ENCODE measurements at places on chromosomes 7 and 10.

DNA sequence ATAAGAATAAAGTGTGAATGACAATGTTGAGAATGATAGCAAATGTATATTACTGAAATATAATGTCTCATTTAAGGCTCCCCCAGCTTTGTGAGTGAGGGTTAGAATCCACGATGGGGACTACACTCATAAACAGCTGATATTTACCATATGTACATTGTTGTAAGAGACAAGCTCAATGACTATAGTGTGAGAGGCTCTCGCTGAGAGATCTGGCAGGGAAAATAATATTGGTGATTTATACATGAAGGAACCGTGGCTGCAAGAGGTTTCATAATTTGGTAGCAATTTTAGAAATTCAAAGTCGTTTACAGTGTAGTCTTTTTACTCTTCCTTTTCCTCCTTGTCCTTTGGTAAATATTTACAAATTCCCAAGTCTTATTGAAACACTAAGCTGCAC, 342.2 kb upstream of the AKR1E2 start:
- H3K36me3 ChIP-seq: no peaks in the 10 kb centered on the region
- H3K4me3 ChIP-seq: no peak overlapping the region
- no peak overlapping the region for H3K27ac ChIP-seq
- no peak for DNase-seq
- no peaks in the 10 kb centered on the region for H3K27me3 ChIP-seq

DNA sequence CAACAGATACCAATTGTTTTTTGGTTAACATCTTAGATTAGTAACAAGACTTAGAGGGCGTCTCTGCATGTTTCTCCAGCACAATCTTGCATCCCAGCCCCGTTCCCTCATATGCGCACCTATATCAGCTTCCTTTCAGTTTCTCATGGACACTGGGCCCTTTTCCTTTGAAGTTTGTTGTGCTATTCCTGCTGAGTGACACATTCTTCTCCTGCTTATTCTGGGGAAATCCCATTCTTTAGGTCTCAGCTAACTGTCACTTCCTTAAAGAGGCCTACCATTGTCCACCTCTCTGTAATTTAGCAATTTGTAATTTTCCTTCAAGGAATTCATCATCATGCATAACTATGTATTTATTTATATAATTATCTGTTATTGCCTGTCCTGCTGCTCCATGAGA, 110.3 kb upstream of the STEAP1B start:
- no peak overlapping the region for H3K27ac ChIP-seq
- H3K4me1 ChIP-seq: no peaks in the 10 kb centered on the region
- H3K27me3 ChIP-seq: peaks cover 3% of the 10 kb centered on the region
- no peak for DNase-seq

- H3K27me3 ChIP-seq: no peaks in the 10 kb centered on the region
- H3K27ac ChIP-seq: no peak overlapping the region
- H3K4me3 ChIP-seq: no peak overlapping the region
- DNase-seq: no peak
Measured at GRCh38 chr10:43854007-43854406, 205.3 kb upstream of the ZNF32 start.

DNA sequence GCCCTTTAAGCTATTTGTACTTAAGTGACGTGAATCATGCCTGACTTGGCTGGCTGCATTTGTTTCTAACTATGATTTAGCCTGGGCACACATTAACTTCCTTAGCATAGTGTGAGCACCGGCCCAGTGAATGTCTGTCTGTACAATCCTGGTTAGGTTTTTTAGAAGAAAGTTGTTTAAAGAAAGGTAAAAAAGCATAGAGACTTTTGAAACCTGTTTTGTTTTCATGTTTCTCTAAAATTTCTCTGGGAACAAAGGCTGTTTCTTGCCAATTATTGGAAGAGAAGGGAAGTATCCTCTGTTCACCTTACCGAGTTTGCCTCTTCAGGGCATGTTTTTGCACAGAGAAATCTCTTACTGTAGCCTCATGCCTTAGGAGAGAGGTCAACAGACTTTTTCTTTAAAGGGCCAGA, 42.9 kb upstream of the MET start:
- H3K4me1 ChIP-seq: no peaks in the 10 kb centered on the region
- no peaks in the 10 kb centered on the region for H3K36me3 ChIP-seq
- H3K27me3 ChIP-seq: no peaks in the 10 kb centered on the region
- peak overlapping the region; percentile 80 for H3K27ac ChIP-seq
- H3K4me3 ChIP-seq: no peak overlapping the region

GRCh38 chr10:12539350-12540164, 190.2 kb downstream of the CAMK1D start:
- peaks cover 5% of the 10 kb centered on the region for H3K4me1 ChIP-seq
- no peak for DNase-seq
- H3K4me3 ChIP-seq: no peak overlapping the region
- no peaks in the 10 kb centered on the region for H3K27me3 ChIP-seq
- no peaks in the 10 kb centered on the region for H3K36me3 ChIP-seq

DNA sequence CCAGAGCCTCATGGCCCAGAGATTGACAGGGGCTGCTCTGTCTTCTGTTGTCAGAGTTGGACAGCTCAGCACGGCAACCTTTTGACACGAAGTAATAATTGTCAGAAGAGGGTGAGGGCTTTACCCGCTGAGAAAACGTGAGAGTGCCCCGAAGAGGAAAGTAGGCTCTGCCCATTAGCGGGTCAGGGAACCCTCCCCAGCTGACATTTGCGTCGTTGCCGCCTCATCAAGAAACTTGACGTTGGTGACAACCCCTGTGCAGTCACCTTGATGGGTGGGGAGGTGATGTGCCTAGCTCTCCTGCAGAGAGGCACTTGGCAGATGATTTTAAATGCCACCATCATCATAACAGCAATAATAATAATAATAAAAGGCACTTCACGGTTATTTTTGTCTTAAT, 202.1 kb downstream of the USP6NL start:
- peaks cover 2% of the 10 kb centered on the region for H3K4me1 ChIP-seq
- H3K27ac ChIP-seq: no peak overlapping the region
- no peaks in the 10 kb centered on the region for H3K36me3 ChIP-seq

DNA sequence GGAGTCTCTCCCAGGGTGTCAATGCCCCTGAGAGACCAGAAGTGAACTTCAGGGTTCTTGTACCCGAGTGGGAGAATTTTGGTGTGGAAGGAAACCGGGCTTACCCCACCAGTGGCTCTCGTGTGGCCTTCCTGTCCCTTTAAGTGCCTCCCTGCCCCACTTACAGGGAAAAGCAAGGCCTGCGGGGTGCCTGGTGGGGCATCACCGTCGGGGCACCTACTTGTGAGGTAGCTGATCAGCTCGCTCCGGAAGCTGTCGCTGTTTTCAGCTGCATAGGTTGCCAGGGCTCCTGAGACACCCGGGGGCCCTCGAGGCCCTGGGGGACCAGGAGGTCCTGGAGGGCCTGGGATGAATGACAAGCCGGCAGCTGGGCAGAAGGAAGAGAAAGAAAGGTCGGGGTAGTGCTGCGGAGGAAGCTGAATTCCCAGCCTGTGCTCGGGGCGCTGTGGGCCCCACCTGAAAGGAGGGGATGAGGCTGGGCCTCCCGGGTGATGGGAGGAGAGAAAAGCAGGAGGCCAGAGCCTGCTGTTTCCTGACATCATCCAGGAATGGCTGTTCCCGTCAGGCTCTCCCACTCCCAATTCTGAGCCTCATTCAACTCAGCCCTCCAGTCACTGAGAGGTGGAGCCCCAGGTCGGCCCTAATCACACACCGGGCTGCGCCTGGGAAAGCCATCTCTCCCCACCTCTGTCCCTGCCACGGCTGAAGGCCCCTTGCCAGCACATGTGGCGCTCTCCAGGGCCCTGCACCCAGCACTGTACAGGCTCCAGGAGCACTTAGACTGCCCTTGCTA, 51.1 kb downstream of the COL17A1 start:
- H3K27me3 ChIP-seq: no peaks in the 10 kb centered on the region
- H3K4me3 ChIP-seq: no peak overlapping the region
- H3K4me1 ChIP-seq: no peaks in the 10 kb centered on the region
- no peak for DNase-seq
- no peak overlapping the region for H3K27ac ChIP-seq
- no peaks in the 10 kb centered on the region for H3K36me3 ChIP-seq

DNA sequence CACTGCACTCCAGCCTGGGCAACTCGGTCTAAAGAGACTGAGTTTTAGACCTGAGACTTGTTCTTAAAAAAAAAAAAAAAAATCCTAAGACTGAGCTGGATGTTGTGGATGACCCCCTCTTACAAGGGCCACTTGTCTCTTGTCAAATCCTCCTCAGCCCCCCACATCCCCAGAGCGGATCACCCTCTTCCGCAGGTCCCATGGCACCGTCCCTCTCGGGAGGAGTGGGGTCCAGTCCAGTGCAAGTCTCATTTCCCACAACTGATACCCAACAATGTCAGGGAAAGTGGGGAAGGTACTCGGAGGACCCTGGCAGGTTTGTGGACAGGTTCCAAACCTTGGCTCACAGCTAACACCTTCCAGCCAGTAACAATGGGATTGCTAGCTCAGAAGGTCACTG, 100.3 kb downstream of the ELFN1 start:
- H3K4me3 ChIP-seq: no peak overlapping the region
- H3K27ac ChIP-seq: no peak overlapping the region
- H3K36me3 ChIP-seq: no peaks in the 10 kb centered on the region
- DNase-seq: no peak

DNA sequence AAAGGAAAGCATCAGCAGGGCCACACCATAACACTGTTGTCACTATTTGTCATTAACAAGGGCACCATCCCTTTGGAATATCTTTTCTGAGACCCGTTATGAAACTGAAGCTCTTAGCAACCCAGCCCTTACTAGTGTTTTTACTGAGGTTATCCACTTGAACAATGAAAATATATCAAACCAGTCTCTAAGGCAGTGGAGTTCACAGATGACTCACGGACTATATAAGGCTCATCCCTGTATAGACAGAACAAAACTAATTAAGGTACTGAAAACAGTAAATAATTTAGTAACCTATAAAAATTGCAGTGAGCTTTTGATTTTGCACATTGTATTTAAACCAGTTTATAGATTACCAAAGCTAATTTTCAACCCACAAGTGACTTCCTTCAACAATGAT, 196.0 kb downstream of the ELAPOR2 start:
- H3K4me1 ChIP-seq: no peaks in the 10 kb centered on the region
- no peaks in the 10 kb centered on the region for H3K27me3 ChIP-seq
- no peaks in the 10 kb centered on the region for H3K36me3 ChIP-seq
- no peak overlapping the region for H3K27ac ChIP-seq
- no peak for DNase-seq

DNA sequence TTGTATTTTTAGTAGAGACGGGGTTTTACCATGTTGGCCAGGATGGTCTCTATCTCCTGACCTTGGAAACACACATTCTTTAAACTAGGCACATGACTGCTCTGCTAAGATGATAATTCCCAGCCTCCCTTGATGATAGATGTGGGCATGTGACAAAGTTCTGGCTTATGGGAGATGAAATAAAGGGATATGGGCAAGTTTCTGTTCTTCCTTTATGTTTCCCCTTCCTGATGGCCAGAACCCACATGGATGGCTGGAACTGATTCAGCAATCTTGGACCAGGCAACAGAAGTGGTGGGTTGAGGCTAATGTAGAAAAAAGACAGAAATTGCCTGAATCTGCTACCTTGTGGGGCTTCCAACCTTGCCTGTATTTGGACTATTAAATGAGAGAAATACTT, 60.7 kb upstream of the NRP1 start:
- DNase-seq: no peak
- H3K4me1 ChIP-seq: no peaks in the 10 kb centered on the region
- no peak overlapping the region for H3K4me3 ChIP-seq
- no peaks in the 10 kb centered on the region for H3K36me3 ChIP-seq
- no peaks in the 10 kb centered on the region for H3K27me3 ChIP-seq
- H3K27ac ChIP-seq: no peak overlapping the region

GRCh38 chr10:45152726-45153125, 152.0 kb downstream of the ZNF22 start:
- H3K36me3 ChIP-seq: no peaks in the 10 kb centered on the region
- H3K27me3 ChIP-seq: no peaks in the 10 kb centered on the region
- H3K4me3 ChIP-seq: no peak overlapping the region
- H3K27ac ChIP-seq: no peak overlapping the region
- no peaks in the 10 kb centered on the region for H3K4me1 ChIP-seq

- no peak for DNase-seq
- H3K27ac ChIP-seq: no peak overlapping the region
- H3K27me3 ChIP-seq: no peaks in the 10 kb centered on the region
- H3K4me3 ChIP-seq: no peak overlapping the region
- H3K4me1 ChIP-seq: no peaks in the 10 kb centered on the region
- H3K36me3 ChIP-seq: no peaks in the 10 kb centered on the region
Measured at GRCh38 chr7:133781486-133782090, 345.6 kb upstream of the LRGUK start.

- H3K4me1 ChIP-seq: peaks cover 3% of the 10 kb centered on the region
- DNase-seq: no peak
Measured at GRCh38 chr7:66679633-66680244, 51.1 kb downstream of the KCTD7 start.

DNA sequence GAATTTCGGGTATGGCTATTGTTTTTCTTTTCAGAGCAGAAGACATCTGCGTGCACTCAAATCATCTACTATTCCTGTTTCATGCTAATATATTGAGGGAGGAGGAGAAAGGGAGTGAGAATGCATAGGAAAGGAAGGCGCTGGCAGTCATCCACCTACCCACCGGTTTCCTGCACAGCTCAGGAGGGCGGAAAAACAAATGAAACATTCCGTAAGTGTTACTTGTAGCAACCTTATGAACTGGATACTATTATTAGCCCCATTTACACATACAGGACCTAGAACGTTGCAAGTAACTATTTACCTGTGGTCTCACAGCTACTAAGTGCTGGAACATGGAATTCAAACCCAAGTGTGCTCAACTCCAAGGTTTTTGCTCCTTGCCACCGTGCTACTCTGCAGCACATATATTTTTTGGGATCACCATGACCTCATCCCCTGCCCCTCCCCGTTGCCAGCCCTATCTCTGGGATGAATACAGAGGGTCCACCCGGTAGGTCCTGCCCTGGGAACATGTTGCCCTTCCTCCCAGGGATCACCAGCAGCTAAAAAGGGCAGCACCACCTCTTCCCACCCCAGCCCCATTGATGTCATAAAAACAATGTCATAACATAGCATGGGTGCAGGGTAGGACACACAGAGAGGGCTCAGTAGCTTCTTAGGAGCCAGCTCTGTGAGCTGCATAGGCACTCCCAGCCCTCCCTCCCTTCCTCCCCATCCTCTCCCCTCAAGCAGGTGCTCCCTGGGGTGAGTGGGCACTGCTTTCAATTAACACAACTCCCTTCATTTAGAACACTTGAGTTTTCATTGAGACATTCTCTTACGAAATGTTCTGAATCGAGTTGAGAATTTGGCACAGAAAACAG, 16.9 kb downstream of the GFRA1 start:
- H3K36me3 ChIP-seq: no peaks in the 10 kb centered on the region
- no peaks in the 10 kb centered on the region for H3K27me3 ChIP-seq
- H3K27ac ChIP-seq: no peak overlapping the region
- no peak for DNase-seq
- no peak overlapping the region for H3K4me3 ChIP-seq

DNA sequence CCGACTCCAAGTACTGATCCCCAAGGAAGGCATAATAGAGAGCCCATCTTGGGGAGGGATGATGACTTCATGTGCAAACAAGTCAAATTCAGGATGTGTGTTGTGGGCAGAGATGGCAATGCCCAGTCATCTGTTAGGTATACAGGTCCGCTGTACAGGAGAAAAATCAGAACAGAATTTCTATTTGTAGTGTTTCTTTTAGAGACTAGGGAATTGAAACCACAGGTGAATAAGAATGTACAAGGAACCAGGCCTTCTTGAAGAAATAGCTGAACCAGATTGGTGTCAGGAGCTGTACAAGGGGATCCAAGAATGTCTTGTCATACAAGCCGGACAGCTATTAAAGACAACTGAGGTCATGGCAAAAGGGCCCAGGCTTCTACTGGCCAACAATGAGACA, 147.9 kb downstream of the PFKFB3 start:
- DNase-seq: no peak
- H3K4me3 ChIP-seq: no peak overlapping the region
- H3K27ac ChIP-seq: no peak overlapping the region
- no peaks in the 10 kb centered on the region for H3K27me3 ChIP-seq
- H3K36me3 ChIP-seq: no peaks in the 10 kb centered on the region

All from liver (tissue), 10 donors.